Fibroblast of skin of left quadriceps (primary cell): ENCODE measurements at places on chromosomes 11 and 22.

DNA sequence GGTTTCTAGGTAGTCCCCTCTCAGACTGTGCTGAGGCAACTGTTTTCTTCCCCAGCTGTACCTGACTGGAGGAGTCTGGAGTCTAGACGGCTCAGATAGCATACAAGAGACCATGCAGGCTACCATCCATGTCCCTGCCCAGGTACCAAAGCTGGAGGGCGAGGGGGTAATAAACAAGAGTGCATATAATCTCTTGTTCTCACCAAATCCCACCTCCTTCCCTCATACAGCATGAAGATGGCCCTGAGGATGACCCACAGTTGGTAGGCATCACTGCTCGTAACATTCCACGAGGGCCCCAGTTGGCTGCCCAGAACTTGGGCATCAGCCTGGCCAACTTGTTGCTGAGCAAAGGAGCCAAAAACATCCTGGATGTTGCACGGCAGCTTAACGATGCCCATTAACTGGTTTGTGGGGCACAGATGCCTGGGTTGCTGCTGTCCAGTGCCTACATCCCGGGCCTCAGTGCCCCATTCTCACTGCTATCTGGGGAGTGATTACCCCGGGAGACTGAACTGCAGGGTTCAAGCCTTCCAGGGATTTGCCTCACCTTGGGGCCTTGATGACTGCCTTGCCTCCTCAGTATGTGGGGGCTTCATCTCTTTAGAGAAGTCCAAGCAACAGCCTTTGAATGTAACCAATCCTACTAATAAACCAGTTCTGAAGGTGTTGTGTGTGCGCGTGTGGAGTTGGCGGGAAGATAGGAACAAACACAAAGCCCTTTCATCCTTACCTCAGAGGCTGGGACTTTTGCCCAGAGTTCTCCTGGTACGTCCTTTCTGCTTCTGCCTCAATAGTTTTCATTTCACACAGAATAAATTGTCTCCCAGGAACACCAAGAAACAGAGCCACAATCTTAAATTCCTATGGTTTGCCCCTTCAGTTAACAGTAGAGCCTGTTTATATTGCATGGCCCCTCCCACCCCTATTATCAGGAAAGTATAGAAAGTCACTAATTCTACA is 8.5 kb downstream of the HMBS start:
- DNase-seq = no peak

DNA sequence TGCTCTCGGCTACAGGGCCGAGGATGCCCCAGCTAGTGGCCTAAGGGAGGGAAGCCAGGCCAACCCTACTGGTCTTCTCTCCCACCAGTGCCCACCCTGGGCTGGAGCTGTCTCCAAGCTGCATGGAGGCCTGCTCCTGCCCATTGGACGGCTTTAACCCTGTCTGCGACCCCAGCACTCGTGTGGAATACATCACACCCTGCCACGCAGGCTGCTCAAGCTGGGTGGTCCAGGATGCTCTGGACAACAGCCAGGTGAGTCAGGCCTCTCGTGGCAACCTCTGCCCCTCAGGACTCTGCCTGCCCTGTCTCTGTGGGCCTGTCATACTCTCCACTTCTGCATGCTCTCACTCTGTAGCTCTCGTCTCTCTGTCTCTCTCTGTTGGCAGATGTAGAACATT is 44.1 kb upstream of the TPBGL start:
- DNase-seq = no peak

GRCh38 chr11:8719211-8719649 is 36.6 kb downstream of the RPL27A start:
- DNase-seq = peak; percentile 93

GRCh38 chr11:131756479-131757110 is 386.2 kb downstream of the NTM start:
- DNase-seq = no peak

DNA sequence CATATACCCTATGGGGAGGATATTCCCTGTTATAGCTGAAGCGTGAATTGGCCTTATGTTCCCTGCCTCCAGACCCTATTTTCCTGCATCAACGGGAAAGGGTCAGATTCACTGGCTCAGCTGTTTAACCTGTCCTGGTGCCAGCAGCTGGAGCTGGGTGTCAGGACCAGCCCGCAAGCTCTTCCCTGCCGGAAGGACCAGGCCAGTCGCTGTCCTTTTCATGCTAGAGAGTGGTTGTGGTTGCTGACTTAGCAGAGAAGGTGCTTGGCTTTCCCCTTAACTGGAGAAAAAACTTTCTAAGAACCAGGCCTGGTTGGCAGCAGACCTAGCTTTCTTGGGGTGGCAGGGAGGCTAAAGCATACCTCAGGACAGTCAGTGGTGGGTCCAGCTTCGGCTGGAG is 5.2 kb upstream of the SREBF2 start:
- DNase-seq = no peak

DNA sequence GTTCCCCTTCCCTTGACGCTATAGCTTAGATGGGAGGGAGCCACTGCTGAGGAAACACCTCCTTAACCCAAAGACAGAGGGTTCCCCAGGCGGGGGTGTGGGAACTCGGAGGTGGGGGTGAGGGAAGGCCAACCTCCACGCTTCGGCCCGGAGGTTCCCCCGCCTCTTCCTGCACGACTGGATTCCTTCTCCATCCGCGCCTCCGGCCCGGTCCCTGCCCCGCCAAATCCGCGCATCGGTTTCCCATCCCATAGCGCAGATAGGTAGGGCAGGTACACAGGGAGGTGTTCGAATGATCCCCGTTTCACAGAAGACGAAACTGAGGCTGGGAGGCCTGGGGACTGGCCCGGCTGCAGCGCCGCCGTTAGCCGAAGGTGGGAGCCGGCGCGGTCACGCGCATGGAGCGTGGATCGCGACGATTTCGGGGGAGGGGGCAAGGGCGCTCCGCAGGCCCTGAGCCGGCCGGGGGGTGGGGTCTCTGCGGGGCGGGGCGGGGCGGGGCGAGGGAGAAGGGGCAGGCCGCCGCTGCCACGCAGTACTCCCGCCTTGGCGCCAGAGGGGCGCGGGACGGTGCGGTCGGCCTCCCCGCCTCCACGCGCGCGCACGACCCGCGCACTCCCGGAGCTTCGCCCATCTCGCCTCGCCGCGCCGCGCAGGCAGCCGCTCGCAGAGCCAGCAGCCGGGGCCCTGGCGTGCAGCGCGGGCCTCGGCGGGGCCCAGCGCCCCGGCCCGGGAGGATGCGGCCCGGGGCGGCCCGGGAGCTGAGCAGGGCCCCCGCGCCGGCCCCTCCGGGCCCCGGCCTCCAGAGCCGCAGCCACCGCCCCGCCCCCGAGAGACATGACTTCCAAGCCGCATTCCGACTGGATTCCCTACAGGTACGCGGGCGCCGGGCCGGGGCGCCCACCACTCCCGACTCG is at the start of gene TUB:
TSS of gene TUB (plus strand) at position 538 of the 917 bp plus-strand sequence. CDS start at position 838, 300 bp downstream.
- DNase-seq = no peak

- no peak for DNase-seq
These were observed 85.0 kb upstream of the SEPTIN5 start for GRCh38 chr22:19629331-19629719.

GRCh38 chr22:28395920-28396753 is 283.5 kb downstream of the TTC28 start:
- DNase-seq = no peak

DNA sequence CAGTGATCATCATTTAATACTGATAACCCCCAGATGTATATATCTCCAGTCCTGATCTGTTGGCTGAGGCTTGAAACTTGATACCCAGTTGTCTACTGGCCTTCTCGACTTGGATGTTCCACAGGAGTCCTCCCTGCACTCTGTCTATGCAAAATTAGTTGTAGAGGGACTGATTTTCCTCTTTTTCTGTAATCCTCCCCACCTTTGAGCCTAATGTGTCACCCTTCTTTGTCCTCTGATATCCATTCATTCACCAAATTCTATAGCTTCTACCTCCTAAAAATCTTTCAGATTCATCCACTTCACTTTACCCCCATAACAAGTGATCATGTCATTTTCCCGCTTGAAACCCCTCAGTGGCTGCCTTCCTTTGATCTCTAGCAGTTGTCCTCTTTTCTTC is 16.4 kb downstream of the COA4 start:
- DNase-seq = no peak

GRCh38 chr11:57158180-57158579 is 23.6 kb upstream of the LRRC55 start:
- DNase-seq = no peak

GRCh38 chr11:88575916-88576315 is 238.4 kb upstream of the CTSC start:
- DNase-seq = no peak

DNA sequence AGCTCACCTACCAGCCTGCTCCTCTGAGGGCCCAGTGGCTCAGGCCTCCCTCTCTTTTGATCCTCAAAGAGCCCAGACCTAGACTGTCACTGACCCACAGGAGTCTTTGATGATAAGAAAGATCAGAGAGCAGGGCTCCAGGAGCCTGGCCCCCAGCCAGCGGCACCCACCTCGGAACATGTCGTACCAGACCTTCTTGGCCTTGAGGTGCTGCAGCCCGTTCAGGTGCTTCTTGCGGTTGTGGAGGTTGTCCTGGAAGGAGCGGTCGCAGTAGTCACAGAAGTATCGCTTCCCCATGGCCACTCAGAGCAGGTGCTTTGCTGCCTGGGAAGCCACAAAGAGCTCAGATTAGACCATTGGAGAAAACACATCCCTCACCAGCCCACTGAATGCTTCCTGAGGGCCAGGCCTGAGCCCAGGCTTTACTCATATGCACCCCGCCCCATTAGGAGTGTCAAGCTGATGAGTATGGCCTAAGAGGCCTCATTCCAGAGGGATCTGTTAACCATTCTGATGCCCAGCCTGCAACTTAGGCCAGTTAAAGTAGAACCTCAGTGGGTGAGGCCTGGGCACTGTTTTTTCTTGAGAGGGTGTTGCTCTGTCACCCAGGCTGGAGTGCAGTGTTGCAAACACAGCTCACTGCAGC is 18.4 kb downstream of the ZMAT5 start:
- DNase-seq = no peak

DNA sequence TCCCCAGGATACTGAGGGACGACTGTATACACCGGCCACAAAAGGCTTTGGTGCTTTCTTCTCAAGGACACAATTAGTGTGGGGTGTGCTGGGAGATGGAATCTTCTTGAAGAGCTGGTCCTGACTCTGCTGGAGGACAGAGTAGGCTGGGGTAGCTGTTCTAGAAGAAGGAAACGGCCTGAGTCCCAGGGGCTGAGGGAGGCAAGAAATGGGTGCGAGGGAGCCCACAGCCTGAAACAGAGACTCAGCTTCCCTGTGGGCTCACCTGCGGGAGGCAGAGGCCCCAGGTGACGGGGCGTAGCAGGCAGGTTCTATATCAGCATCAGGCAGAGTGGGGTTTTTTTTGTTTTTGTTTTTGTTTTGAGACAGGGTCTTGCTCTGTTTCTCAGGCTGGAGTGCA is 36.6 kb downstream of the PARVG start:
- no peak for DNase-seq

DNA sequence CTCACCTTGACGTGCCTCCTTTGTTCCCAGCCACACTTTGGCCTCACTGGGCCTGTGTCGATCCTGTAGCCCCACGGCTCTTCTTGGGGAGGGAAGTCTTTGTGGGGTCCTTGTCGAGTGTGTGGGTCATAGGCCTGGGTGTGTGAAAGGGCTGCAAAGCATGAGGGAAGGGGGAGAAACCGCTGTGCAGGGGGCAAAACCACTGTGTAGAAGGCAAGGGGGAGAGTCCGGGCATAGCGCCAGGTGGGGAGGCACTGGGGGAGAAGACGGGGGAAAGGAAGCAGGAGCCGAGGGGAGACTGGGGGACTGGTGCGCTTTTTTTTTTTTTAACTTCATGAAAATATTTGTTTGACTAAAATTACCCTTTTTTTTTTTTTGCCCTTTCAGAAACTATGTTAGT is 65.1 kb upstream of the RASD2 start:
- DNase-seq = no peak

- DNase-seq = no peak
These were observed 66.1 kb downstream of the ARL14EP start for GRCh38 chr11:30388957-30389356.

DNA sequence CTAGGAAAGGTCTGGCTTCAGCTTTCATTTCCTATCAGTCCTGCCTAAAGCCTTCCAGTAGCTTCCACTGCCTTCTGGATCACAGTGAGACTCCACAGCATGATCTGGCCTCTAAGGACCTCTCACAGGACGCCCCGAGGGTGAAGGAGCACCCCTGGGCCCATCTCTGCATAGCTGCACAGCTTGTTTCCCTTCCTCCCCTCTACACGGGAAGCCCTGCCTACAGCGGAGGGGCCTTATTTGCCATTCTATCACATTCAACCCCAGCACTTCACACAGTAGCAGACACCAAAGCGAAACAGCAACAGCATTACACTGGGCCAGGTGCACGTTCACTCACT is 162.3 kb upstream of the GRK3 start:
- no peak for DNase-seq

- DNase-seq = no peak
These were observed 24.3 kb upstream of the ADA2 start for GRCh38 chr22:17243524-17243923.

DNA sequence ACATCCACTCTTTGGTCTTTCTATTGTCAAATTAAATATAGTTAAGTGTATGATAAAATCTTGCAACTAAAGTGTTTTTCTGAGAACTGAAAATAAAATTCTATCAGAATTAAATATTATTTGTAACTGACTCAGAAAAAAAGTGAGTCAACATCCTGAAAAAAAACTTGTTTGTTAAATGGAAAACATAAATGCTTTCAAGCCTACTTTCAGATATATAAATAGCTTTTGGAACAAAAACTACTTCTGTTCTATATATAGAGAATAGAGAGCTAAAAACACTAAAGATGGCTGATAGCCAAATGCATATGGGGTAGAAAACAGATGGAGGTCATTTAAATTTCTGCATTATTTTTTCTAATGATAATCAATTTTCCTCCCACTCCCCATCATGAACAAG is 61.8 kb downstream of the PIK3C2A start:
- DNase-seq = no peak

- DNase-seq = no peak
These were observed 18.1 kb downstream of the MRTFA start for GRCh38 chr22:40618400-40618799.

- DNase-seq = no peak
These were observed 354.8 kb downstream of the ETS1 start for GRCh38 chr11:128232588-128232987.

DNA sequence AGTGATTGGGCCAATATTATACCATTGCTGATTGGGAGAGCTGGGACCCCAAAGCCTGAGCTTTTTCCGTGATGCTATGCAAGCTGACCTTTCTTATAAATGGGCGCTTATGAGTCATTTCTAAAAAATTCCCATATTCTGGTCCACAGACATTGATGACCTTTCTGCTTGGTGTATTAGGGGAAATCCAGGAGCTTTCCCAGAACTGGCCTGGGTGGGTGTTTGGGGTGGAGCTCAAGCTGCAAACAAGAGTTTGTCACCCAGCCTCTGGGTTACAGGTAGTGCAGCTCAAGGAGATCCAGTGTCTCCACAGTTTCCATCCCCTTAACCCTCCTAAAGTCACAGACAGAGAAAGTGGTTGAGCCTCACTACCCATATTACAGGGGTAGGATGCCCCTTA is 67.7 kb downstream of the CCDC81 start:
- DNase-seq = no peak

GRCh38 chr11:110141812-110142211 is 48.6 kb downstream of the ZC3H12C start:
- no peak for DNase-seq

DNA sequence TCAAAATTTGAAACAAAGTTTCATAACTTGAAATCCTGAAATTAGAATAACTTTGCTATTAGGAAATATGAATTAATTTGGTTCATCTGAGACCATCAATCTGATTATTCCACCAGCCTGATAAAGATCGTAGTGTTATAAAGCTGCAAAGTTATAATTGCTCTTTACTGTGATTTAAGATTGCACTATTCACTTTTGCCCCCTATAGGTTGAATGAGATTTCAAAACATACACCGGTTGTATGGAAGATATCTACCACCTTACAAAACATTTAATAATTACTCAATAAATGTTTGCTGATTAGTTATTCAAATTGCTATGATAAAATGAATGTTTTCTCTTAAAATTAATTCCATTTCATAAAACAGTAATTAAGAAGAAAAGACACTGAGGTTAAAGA is 26.1 kb downstream of the APIP start:
- no peak for DNase-seq
